ENCODE measurements at places on chromosomes 12 and 14.

GRCh38 chr12:80937391-80938238 is at the start of gene LIN7A:
Gene LIN7A, minus strand, starts transcription at chr12:80937934. Its CDS starts 212 bp downstream, at chr12:80937722.
- DNase-seq: no peak

GRCh38 chr12:21607701-21608100 is 3.1 kb upstream of the GYS2 start:
- no peak for DNase-seq

GRCh38 chr12:12008232-12008850 is 62.4 kb upstream of the BCL2L14 start:
- no peak for DNase-seq

DNA sequence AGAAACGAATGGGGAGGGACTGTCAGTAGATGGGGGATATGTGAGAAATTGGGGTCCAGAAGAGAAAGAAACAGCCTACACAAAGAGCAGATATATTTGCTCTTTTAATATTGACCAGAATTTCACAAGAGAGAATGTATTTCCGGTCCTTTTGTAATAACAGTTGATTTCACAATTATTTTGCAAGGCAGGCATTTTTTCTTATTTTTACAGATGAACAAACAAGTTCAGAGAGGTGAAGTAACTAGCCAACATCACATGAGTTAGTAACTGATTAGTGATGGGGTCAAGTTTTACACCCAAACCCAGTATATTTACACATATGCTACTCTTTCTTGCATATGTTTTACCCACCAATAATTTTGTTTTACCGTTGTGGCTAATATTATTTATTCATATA is 188.2 kb downstream of the NAV3 start:
- no peak for DNase-seq

DNA sequence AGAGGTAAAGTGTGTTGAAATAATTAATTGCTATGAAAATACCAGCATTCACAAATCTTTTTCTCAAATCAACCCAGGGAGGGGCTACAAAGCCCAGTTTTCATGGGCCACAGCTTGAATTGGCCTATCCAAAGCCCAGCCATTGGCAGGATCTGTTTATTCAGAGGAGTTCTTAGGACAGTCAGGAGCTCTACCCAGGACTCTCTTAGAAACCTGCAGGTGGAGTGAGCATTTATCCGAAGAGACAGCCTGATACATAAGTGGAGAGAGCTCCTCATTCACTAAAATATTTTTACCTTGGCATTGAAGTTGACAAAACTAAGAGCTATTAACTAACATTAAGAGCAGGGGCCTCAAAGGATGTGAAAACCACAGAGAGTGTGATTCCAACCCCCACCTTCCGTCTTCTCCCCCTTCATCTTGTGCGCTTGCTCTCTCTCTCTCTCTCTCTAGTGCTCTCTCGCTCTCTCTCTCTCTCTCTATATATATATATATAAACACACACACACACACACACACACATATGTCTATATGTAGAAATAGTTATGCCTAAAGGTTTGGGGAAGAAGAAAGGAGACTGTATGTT is 315.5 kb downstream of the SNAPC1 start:
- DNase-seq: no peak

GRCh38 chr12:2383325-2384028 is 330.7 kb downstream of the CACNA1C start:
- no peak for DNase-seq

DNA sequence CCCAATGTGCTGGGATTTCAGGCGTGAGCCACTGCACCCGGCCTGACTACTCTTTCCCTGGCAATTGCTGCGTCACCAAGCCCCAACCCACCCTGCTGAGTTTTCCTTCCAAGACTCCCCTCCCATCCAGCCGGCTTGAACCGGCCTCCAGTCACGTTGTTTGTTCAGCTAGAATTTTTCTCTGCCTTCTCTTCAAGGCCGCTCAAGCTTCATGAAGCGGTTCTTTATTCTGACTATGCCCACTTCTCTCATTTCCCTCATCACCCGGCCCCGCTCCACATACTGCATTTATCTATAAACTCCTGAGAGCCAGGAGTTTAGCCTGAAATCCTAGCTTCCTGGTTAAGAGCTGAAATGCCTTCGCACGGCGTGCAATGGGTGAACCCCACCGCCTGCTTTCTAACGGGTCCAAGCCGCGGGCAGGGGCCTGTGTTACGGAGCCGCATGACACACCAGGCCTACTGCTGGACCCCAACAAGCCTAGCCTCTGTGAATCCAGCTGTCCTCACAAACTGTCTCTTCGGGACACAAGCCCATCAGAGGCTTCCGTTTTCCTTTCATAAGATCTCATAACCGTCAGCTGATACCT is 999 bp upstream of the DCAF4 start:
- DNase-seq: no peak

DNA sequence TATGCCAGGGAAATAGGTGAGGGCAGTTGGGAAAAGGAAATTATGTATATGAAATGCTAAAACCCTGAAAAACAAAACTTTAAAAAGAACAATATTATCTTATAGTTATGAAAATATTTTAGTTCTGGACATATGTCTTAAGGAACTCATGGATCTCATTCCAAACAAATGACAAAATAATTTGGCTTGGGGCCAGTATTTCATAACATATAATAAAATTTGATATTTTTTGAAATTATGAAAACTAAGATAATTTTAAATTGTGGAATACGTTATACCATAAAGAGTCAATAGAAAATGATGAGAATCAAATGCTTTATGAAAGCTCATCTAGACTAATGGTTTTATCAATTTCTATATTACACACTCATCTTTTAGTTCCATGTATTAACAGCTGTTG is 173.8 kb upstream of the DCN start:
- DNase-seq: no peak
